ENCODE measurements at places on chromosomes 2 and 18.

DNA sequence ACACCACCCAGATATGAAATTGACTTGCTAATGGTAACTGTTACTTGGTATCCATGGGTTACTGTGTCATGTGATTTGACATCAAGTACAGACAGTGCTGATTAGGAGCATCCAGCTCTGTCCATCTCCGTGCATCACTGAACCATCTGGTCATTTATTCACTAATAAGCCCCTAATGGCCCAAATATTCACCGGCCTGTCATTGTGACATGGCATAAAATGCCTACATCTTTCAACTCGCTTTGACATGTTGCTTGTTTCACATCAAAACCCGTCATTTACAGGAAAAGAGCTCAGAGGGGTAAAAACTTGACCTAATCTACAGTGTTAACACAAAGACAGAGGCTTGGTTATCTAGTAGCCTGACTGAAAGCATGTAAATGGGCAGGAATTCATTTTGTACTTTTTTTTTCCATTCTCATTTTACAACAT, 308.9 kb upstream of the ATP5MC3 start:
- no peak for DNase-seq

DNA sequence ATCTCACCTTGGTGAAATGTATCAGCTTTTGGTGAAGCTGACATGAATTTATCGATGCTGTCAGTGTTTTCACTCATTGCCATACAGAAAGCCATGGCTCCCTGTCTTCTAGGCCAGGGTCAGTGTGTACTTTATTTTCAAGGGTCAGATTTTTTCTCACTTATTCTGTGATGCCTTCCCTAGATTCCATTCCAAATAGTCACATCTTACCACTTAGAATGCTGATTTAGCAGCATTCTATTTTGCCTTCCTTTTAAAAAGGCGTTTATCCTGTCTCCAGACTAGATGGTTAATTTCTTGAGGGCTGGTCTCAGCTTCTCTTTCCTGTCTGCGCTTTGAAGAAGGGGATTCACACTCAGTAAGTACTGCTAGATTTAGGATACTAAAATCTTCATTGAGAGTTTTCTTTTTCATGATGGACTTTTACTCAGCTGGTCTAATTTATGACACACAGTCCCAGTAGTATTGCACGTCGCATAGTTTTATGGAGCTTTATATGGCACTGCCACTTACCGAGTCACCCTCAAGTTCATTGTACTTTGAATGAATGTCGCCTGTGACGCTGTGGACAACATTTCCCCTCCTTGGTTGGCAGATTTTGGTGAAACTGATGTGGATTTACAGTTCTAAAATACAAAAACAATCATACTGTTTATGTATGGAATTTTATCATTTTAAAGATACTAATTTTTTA, 194.0 kb downstream of the ZNF407 start:
- DNase-seq, result no peak

GRCh38 chr18:12314591-12315305, 6.7 kb downstream of the TUBB6 start:
- DNase-seq, result no peak

- no peak for DNase-seq
Observed at GRCh38 chr2:142930835-142931398, 53.5 kb downstream of the KYNU start.
